Hypothalamus (tissue), 51 donors: ENCODE measurements at places on chromosomes 1 and 21.

DNA sequence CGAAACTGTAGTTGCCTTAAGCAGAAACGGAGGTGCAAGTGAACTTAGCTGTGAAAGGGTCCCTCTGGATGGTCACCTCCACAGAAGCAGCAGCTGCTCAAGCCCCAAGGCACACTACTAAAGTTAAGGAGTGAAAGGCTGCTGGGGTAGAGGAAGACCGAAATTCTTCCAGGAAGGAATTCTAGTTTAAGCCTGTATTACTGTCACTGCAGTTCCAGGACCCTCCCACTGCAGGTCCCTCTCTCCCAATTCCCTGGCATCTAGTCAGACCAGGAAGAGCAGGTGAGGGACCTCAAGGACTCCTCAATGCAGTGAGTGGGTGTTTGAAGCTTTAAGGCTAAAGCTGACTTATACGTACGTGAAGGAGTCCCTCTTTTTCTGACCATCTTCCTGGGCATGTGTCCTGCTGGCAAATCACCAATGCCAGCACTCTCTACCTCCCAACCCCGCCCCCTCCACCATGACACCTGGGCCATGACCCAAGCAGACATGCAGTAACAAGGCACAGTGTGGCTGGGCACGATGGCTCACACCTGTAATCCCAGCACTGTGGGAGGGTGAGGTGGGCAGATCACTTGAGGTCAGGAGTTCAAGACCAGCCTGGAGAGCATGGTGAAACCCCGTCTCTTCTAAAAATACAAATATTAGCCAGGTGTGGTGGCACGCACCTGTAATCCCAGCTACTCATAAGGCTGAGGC is 57.2 kb downstream of the TGFBR3 start:
- no peak for DNase-seq

DNA sequence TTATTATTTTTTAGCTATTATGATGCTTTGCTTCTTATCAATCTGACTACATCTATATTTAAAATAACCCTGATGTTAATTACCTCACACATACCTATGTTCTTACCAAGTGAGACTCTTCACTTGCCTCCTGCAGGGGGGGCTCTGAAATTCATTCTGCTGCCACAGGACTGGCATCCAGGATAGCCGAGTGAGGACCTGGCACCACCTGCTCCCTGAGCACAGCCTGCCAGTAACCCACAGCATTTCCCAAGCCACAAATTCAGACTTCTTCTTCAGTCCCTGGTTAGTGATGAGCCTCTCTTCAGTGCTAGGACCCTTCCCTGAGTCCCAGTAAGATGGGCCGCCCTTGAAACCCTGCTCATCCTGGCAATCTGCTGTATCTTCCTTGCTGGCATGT is 296.5 kb upstream of the PLXNA2 start:
- no peak for DNase-seq

DNA sequence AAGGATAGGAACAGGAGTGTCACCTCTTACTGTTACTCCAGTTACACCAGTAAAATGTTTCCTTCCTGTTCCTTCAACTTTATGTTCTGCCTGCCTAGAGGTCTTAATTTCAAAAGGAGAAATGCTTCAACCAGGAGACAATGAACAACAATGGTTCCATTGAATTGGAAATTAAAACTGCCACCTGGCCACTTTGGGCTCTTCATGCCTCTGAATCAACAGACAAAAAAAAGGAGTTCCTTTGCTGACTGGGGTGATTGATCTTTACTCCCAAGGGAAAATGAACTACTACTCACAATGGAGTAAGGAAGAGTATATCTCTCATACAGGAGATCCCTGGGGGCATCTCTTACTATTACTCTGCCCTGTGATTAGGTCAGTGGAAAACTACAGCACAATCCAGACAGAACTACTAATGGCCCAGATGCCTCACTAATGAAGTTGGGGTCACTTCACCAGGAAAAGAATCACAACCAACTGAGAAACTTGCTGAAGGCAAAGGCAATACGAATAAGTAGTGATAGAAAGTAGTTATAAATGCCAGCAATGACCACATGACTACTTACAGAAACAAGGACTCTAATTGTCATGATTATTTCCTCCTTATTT is 76.6 kb upstream of the PRDX6 start:
- no peak for DNase-seq

DNA sequence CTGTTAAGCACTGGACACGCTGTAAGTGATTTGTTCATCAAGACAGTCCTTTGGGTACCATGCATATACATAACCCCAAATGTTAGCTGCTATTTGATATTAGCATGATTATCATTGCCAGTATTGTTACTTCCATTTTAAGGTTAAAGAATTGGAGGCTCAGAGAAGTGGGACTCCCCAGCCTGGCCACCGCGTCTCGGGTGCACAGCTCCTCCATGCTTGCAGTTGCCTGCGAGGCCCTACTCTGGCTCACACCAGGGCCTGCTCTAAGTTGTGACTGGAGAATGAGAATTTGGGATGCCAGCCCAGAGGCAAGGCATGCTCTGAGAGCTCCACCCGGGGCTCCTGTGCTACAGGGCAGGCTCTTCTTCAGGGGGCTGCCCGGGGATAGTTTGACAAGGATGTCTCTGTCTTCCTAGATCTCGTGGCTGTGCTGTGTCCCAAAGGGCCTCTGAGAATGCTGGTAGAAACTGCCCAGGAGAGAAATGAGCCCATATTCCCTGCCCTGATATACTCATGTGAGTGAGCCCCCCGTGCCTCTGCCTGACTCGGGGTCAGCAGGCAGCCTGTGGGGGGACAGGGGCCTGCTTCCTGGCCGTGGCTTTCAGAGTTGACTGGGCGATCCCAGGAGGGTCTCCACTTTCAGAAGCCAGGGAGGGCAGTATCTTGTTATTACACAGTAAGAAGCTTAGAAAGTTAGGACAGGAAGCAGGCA is 19.4 kb downstream of the PSEN2 start:
- DNase-seq: no peak

DNA sequence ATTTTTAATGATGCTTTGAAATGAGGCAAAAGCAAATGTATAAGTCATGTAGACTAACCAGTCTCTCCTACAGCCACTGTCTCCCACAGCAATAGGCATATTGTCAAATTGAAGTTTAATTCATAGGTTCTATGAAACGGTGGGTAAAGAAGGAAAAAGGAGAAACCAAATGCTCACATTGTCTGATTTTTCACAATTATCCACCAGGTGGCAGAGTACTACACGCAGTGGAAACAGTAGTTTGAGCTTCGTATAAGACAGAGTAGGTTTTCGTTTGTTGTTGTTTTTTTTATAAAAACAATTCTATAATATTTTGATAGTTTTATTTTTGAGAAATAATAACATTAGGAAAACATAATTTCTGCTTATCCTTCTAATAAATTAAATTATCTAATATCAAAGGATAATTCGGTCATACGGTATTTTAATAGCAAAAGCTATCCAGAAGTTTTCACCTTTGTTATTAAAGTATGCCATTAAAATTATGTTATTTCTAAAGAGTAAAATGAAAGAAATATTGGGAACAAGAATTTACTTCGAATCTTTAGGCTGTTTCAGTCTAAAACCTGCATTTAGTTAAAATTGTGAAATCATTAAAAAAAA is 39.1 kb downstream of the TYW3 start:
- DNase-seq: no peak

DNA sequence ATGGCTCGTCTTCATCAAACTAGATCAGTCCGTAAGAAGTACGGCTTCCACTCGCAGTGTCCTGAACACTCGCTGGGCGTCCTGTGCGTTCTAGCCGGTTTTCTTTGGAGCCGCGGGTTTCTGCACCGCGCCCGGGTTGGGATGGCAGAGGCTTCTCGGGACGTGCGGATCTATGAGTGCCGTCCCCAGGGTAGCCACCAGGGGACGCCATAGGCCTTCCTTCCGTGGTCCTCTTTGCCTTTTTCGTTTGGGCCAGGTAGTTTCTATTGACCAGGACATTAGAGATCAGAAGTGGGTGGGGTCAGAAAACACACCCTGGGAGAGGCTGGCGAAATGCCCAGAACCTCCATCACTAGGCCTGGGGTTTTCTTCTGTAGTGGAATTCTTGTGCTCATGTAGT is 273.8 kb downstream of the FAM72C start:
- no peak for DNase-seq

DNA sequence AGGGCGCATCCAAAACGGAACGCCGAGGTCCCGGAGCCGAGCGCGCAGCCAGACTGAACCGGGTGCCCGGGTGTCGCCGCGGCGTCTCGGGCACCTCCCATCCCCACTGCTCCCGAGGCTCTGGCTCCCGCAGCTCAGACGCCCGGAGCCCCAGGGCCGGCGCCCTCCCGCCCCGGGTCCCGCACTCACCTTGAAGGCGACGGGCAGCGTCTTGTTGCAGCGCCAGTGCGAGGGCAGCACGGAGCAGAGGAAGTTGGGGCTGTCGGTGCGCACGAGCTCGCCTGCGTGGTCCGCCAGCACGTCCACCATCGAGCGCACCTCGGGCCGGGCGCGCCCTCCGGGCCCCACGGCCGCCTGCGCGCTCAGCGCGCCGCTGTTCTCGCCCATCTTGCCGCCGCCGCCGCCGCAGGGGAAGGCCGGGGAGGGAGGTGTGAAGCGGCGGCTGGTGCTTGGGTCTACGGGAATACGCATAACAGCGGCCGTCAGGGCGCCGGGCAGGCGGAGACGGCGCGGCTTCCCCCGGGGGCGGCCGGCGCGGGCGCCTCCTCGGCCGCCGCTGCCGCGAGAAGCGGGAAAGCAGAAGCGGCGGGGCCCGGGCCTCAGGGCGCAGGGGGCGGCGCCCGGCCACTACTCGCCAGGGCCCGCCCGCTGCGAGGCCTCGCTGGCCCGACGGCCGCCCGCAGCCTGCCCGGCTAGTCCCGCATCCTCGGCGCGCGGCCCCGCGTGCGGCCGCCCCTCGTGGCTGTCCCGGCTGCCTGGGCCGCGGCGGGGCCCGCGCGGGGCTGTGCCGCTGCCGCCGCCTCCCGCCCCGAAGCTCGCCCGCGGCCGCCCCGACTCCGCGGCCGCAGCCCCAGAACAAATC is 447 bp downstream of the RUNX3 start:
- DNase-seq: no peak

DNA sequence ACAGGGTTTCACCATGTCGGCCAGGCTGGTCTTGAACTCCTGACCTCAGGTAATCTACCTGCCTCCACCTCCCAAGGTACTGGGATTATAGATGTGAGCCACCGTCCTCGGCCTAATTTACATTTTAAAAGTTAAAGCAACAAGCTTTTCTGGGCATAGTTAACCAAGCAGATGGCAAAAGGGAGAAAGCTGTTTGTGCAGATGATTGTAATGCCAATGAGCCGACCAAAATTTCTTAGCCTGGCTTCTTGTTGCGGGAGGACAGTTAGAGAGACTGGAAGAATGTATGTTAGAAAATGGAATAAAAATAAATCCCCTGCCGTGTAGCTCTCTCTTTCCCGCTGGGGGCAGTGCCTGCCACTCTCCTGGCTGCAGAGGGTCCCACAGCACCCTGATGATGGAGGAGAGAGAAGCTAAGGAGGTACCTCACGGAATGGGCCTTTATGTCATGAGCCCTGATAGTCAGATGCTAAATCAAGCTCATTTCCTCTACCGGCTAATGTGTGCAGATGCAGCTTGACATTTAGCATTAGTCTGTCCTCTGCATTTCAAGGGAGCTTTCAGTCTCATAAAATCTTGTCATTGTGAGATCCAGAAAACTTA is 87.2 kb downstream of the HHAT start:
- no peak for DNase-seq

DNA sequence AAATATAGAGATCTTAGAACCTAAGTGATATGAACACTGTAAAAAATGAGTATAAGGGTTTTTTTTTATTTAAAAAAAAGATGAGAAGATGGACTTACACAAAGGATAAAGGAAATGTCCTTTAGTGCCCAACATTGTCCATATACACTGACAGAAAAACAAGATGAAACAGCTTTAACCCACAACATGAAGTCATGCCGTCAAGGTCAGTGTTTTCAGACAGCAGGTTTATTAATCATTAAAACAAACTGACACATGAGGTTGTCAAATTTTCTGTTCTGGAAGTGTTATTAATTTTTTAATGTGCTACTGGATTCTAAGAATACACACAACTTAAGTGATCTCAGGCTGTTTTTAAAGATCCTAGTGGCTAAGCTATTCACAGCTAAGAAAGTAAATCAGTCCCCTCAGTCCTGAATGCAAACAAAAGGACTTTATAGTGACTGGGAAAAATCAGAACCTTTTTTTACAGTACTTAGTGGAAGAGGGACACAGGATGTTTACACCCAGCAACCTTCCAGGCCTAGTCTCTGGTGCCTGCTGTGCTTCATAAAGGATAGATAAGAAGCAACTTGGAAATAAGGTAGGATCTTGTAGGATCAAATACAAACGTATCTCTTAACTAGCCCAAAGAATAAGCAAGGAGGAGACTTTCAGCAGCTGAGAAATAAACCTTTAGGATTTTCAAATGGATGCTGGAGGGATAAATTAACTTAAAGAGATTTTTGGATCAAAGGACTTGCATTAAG is 21.9 kb upstream of the PKN2 start:
- no peak for DNase-seq

DNA sequence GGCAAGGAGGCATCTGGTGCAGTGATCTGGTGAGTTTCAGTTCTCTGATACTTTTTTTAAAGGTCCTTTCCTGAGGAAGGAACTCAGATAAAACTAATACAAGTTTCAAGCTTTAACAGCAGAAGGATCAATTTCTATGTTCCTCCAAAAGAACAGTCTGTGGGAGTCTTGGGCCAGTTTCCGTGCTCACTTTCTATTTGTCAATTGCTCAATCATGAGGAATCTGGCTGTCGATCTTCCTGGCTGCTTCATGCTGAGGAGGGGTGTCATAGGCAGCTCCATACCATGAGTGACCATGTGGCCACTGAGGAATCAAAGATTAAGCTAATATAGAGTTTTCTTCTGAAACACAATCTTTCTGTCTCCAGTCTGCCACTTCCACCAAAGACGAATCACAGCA is 11.4 kb upstream of the TMEM125 start:
- no peak for DNase-seq

- no peak for DNase-seq
Measured at GRCh38 chr1:56535362-56535761, 44.0 kb downstream of the PLPP3 start.

DNA sequence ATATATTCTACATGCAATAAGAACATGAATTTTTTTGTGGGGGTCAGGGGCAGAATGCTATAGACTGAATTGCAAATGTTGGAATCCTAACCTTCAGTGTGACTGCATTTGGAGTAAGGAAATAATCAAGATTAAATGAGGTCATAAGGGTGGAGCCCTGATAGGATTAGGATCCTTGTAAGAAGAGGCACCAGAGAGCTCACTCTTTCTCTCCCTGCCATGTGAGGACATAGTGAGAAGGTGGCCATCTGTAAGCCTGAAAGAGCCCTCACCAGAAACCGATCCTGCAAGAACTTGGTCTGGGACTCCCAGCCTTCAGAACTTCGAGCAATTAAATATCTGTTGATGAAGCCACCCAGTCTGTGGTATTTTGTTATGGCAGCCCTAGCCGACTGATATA is 70.3 kb upstream of the SOX13 start:
- no peak for DNase-seq

GRCh38 chr1:114336360-114336759 is 174.6 kb downstream of the TRIM33 start:
- no peak for DNase-seq

GRCh38 chr1:220734571-220735326 is 13.4 kb upstream of the MTARC2 start:
- DNase-seq: no peak
